Astrocyte (in vitro differentiated cells and primary cell): ENCODE measurements at places on chromosomes 2 and 18. TPM values are rescaled to one million over a fixed set of nuclear protein-coding genes. Genes with fewer than 3 reads are reported as not detected.

Gene SH3BP4
- total RNA-seq, result 117 and 127 TPM in 2 replicates

DNA sequence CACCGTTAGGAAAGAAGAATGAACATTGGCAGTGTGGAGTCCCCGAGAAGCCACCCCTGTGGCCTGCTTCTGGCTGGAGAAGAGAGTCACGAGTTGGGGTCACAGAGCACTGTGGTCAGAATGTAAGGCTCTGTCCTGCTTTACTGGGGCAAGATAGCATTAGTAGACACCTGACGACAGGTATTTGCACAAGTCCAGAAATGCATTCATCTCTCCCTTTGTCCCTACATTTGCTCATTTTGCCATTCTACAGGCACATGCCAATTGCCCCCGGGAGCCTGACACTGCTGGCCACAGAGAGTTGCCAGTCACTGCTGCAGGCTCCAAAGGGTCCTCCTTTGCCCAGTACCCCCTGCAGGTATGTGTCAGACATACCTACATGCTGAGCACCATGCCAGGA is 133.3 kb downstream of the SMAD2 start:
- DNase-seq, result no peak

DNA sequence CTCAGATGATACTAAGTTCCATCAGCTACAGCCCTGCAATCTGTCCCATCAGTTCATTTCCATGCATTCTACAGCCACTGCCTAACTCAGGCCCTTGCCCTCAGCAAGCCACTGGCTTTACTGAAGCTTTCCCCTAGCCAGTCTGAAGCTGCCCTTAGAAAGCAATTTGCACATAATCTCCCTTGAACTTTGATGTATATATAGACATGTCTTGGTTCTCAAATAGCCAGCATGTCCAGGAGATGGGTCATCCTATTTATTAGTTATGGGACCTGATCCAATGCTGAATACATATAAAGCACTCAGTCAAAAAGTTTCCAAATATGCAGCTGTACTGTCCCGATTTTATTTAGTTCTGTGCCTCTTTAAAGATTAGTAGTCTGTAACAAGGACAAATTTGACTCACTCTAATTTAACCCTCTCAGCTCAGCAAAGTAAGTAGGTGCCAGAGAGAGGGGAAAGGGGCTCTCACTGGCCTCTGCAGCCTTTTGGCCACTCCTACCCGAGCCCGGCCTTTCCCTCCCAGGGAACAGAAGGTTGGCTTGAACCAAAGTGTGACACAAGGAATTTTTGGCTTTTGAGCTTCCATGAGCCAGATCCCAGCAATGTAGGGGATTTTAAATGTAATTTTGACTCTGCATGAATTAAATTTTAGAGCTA is 70.7 kb downstream of the CCDC93 start:
- peak; percentile 18 for DNase-seq

GRCh38 chr2:46939626-46940359 is 24.2 kb upstream of the MCFD2 start:
- no peak for DNase-seq

- DNase-seq, result peak; percentile 91
Measured at GRCh38 chr2:174487108-174487819, 435 bp upstream of the GPR155 start.
